ENCODE measurements at places on chromosomes 6 and 20.

GRCh38 chr6:33850869-33851541 lies 47.2 kb upstream of the MLN start:
- no peak for DNase-seq

- DNase-seq, result no peak
These were observed 47.4 kb downstream of the NOX3 start for GRCh38 chr6:155408231-155408630.

DNA sequence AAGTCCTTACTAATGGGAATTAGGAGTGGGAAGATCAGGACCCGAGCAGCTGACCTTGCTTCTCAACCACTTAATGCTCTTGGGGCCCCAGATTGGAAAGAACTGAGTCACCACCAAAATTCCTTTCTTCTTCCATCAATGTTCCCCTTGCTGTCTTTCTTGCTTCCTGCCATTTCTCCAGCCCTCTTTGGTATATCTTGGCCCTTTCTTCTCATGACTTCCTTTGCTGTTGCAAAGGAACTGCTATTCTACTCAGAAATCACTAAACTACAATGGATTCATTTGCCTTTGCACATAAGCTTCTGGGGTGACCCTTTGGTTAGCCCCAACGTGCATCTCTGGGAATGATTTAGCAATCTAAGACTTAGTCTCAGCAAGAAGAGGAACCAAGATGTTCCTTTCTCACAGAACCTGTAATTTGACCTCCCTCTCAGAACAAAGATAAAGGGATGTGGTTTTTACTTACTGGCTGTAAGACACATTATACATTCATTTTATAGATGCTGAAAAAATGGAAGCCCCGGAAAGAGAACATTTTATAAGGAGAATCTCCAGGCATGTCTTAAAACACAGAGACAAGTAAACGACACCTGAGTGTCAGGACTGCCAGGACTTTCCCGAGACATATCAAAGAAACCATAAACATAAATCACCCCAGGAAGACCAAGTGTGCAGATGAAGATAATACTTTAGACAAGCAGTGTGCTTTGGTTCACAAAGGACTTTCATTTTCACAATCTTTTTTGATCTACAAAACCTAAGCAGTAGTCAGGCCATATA lies 99.0 kb upstream of the TNFAIP3 start:
- DNase-seq, result peak; percentile 87

DNA sequence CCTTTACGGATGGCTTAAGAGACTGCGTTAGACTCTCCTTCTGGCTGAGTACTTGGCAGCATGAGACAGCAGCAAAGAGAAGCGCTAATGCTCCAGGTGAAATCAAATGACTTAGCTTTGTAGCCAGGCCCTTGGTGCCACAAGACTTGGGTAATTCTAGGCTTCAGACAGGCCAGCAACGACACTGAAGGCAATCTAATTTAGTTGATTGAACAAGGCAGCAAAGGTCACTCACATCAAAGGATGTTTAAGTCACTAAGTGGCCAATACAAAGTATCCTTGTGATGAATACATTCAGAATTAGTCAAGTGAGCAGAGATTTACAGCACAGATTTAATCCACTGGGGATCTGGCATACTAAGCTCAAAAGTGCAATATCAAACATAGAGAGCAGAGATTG lies 113.2 kb downstream of the FAM83B start:
- no peak for DNase-seq

GRCh38 chr6:126054802-126055201 lies 68.5 kb downstream of the TRMT11 start:
- DNase-seq, result no peak
